ENCODE measurements at places on chromosomes 7 and 10.

- no peak for DNase-seq
Observed at GRCh38 chr10:131898061-131898460, 2.7 kb upstream of the PPP2R2D start.

DNA sequence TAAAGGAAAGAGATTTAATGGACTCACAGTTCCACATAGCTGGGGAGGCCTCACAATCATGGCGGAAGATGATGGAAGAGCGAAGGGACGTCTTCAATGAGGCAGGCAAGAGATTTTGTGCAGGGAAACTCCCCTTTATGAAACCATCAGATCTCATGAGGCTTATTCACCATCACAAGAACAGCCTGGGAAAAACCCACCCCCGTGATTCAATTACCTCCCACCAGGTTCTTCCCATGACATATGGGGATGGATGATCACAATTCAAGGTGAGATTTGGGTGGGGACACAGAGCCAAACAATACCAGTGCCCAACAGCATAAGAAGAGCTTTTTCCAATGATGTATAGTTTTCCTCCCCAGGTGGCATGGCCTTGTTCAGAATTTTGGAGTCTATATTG lies 11.2 kb upstream of the C7orf33 start:
- DNase-seq, result no peak

- DNase-seq, result no peak
Observed at GRCh38 chr7:157675427-157675927, 338.7 kb downstream of the DNAJB6 start.

DNA sequence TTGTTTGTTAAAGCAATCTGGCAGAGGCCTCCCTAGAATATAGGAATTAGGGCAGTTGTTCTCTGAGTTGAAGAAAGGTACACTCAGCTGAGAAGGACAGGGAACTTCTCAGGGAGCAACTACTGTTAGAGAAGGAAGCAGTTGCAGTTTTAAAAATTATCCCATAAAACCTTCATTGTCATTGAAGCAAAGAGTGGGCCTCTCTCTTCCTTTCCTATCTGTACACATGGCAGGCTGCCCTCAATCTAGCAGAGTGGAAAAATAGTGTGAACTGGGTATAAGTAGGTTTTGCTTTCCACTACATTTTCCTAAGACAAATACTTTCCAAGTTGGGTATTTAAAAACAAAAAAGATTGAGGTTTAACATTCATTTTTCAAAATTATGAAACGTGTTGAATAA lies 236.7 kb upstream of the KLF14 start:
- no peak for DNase-seq

- no peak for DNase-seq
Observed at GRCh38 chr7:137890449-137890921, 43.7 kb upstream of the DGKI start.

DNA sequence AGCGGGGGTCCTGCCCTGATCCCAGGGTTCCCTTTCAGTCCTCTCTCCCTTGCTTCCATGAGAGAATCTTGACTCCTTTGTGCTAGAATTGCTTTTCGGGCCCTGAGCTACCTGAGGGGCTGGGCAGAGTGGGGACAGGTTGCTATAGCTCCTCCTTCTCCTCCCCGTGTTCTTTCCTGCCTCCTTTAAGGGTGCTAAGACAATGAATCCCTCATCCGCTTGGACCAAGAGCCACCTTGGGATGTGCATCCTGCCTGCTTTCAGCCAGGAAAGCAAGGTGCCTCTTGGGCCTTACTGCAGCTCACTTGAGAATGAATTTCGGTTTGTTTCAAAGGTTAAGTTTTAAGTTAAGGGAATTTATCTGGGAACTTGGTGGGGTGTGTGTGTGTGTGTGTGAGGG lies 53.6 kb downstream of the ADRA2A start:
- no peak for DNase-seq

GRCh38 chr7:83807774-83808173 lies 158.8 kb upstream of the SEMA3E start:
- DNase-seq, result no peak

DNA sequence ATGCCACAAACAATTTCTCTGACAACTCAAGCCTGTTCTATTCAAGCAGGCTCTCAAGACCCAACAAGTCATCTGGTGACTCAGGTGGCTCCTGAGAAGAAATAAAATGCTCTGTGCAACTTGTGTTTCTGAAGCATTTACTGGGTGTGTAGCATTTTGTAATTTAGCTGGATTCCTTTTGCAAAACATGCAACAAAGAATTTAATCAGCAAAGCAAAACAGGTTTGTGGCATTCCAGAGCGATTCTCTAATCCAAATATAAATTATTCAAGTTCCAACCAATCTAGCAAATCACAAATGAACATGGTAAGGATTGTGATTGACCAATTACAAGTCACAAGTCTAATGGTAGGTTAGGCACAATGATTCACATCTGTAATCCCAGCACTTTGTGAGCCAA lies 39.8 kb upstream of the C10orf67 start:
- no peak for DNase-seq

GRCh38 chr7:101114492-101114891 lies 12.4 kb upstream of the SERPINE1 start:
- DNase-seq, result no peak

GRCh38 chr10:8085251-8085650 lies 30.8 kb downstream of the GATA3 start:
- DNase-seq, result no peak

Data from GOT3 (cell line).